ENCODE measurements at places on chromosomes 3 and 15. TPM values are rescaled to one million over a fixed set of nuclear protein-coding genes. Genes with fewer than 3 reads are reported as not detected.

The EXD1 gene
- not detected for total RNA-seq

The PFKFB4 gene
- 1.2 TPM for total RNA-seq

The PLA2G4D gene
- not detected for total RNA-seq

The CHRM5 gene
- not detected for total RNA-seq

The SLC22A13 gene
- 0.16 TPM for total RNA-seq

The DISP2 gene
- total RNA-seq: 0.06 TPM
